ENCODE measurements at places on chromosomes 2 and 18.

- no peak for DNase-seq
Observed at GRCh38 chr2:183035954-183036669, 2.1 kb downstream of the NCKAP1 start.

DNA sequence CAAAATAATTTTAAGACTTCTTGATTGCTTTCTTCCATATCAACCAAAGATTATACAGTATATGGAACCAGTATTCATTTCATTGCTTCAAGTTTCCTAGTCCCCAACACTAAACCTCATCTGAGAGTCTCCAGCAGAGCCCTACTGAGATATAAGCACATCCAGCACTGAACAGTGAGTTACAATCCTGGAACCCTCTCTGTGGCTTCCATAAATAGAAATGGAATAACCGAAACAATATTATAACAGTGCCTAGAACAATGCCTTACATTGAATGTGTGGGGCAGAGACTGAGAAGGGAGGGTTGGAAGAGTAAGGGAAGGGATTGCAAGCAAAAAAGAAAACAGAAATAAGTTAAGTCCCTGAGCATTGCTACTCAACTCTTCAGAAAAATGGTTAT, 18.9 kb downstream of the AAK1 start:
- DNase-seq, result no peak

DNA sequence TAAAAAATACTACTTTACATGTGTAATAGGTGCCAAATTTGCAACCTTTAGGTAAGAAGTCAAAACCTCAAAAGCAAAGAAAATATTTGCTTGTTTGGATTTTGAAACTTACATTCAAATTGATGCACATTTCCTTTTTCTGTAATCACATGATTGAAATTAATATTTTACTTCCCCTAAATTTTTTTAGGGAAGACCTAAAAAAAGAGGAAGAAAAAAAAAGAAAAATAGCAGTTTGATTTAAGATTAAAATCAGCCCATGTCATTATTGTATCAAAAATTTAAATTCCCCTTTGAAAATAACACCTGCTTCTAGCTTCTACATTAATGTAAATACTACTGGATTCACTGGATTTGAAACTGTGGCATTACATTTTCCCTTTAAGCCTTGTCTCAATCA, 68.2 kb upstream of the STON1 start:
- no peak for DNase-seq

DNA sequence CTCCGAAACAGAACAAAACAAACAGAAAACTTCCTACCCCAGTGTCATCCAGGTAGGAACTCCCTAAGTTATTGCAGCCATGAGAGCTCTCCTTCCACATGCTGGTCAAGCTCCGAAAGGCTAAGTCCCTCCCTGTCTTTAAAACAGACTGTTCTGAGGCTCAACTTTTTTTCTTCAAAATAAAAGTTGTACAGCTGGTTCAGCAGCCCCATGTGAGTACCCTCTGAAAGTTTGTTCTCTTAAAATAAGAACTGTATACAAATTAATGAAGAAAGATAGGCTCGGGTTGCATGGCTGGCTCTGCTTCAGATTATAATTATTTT, at the start of gene PDE1A:
TSS of gene PDE1A (minus strand) at position 119 of the 323 bp plus-strand sequence.
- no peak for DNase-seq
